ENCODE measurements at places on chromosomes 5 and 9.
A peak's percentile ranks its signal among the peaks of the same experiment; 100 is the strongest.

- no peak for DNase-seq
Measured at GRCh38 chr5:90916947-90917800, 358.6 kb downstream of the ADGRV1 start.

DNA sequence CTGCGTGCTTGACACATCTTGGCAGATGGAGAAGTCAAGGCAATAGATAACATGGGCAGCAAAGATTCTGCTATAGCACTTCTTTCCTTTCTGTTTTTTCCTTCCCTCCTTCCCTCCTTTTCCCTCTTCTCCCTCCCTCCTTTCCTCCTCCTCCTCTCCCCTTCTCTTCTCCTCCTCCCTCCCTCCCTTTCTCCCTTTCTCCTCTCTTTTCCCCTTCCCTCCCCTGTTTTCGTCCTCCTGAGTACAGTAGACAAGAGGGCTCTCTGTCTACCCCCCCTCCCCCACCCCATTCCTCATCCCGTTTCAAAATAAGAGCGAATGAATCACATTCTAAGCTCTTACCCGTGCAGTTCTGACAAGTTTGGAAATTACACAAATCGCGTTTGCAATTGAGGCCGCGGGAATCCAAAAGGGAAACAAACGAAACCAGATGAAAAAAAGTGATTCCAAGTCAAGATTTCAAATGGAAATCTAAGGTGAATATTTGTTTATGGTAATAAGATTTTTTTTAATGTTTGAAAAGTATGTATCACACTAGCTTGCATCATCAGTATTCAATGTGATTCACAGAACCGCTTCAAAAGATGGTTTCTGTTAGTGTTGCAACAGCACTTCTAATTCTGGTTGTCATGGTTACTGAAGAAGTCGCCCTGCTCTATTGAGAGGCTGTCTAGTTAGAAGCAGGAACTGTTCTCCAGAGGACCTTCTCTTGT lies 1.3 kb downstream of the NIM1K start:
- peak; percentile 90 for DNase-seq

DNA sequence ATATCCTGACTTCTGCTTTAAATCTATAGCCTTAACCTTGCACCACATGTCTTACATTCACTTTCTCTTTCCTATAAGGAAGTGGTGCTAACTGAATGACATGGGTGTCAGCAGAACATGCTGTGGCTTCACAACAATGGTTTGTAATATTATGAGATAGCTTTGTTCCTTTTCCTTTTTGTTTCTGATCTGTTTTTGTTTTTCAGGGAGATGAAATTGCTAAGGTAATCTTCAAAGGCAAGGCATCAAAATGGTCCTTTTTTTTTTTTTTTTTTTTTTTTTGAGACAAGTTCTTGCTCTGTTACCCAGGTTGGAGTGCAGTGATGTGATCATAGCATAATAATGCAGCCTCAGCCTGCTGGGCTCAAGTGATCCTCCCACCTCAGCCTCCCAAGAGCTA lies 53.6 kb upstream of the RANBP6 start:
- DNase-seq: no peak

- peak; percentile 92 for DNase-seq
Measured at GRCh38 chr9:83538172-83538889, at the start of gene FRMD3. Gene FRMD3 (minus strand): TSS chr9:83538401. CDS start chr9:83538231, 170 bp downstream.

DNA sequence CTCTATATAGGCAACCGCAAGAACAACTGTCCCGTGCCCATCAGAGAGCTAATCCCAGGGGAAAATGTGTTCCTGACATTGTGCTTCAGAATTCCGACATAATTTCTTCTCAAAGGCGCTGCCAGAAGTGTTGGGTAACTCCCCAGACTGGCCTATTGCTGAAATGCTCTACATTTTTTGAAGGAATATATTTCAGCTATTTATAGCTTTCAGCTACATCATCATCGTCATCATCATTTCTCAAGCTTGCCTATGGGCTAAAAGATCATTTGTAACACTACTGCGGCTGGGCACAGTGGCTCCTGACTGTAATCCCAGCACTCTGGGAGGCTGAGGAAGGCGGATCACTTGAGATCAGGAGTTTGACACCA lies 49.7 kb downstream of the MYO10 start:
- no peak for DNase-seq

GRCh38 chr9:127860260-127860659 lies 5.8 kb upstream of the ENG start:
- DNase-seq: no peak

DNA sequence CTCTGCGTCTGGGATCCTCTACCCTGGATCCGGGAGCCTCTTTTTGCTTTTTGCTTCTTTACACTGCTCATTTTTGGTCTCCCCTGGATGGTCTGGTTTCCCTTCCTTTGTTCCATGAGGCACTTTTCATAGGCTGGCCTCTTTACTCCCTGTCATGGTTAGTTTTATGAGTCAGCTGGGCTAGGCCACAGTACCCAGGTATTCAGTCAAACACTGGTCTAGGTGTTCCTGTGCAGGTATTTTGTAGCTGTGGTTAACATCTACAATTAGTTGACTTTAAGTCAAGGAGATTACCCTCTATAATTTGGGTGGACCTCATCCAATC lies 17.5 kb downstream of the ANKRD33B start:
- no peak for DNase-seq

GRCh38 chr9:136858844-136859757 lies 7.0 kb downstream of the MAMDC4 start:
- DNase-seq: peak; percentile 87

GRCh38 chr9:73640971-73641370 lies 489.3 kb downstream of the ANXA1 start:
- DNase-seq: no peak

DNA sequence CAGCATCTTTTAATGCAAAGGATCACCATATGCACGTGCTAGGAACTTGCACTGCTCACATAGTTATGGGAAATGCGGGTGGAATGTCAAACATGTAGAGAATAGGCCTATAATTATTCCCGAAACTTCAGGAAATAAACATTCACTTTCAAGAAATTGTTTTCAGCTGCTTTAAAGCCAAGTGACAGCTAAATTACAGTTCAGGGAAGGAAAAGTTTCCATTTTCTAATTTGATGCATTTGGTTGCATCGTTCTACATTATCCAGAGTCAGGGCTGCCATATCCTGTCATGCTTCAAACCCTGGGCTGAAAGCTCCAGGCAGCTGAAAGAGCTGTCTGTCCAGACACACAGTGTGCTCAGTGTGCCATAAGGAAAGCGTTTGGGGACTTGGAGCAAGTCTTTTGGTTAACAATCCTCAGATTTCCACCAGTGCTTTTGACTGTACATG lies 518.1 kb downstream of the CSNK1G3 start:
- peak; percentile 17 for DNase-seq

DNA sequence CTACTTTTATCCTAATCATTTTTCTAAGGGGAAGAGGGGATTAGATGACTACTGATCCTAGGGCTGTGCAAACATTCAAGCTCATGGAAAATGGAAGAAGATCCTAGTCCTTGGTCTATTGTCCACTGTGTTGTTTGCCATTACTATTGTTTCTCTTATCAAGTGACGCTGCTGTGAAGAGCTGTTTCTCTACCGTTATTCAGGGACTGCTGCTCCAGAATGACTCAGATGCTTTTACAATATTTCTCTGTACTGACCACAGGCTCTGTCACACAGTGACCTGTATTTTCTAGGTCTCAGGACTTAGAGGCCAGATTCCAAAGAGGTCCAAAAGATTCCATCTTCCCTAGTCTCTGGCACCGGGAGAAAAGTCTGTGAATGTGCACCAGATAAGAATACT lies 159.5 kb upstream of the CHD1 start:
- DNase-seq: peak; percentile 29

DNA sequence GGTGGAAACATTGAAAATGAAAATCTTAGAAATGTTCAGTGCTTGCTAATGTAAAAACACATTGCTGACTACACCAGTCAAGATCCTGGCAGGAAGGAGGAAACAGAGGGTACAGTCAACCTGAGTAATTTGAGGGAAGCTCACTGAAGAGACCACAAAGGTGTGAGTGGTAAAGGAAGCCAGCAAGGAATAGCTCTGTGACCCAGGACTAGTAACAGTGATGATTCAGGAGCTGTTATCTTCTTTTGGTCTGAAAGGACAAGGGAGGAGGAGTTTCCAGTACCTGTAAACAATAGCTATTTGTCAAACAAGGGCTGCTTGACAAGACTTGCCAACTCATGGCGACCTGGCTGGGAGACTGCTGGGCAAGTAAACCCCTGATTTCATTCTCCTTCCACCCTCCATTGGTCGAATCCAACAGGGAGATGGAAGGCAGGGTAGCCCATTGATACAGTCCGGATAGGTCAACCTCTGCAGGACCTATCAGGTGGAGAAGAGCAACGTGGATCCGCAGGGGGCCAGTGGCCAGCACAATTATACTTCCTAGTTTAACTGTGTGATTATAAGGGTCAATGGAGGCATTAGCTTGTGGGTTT lies 68.1 kb downstream of the MAMDC2 start:
- DNase-seq: no peak

DNA sequence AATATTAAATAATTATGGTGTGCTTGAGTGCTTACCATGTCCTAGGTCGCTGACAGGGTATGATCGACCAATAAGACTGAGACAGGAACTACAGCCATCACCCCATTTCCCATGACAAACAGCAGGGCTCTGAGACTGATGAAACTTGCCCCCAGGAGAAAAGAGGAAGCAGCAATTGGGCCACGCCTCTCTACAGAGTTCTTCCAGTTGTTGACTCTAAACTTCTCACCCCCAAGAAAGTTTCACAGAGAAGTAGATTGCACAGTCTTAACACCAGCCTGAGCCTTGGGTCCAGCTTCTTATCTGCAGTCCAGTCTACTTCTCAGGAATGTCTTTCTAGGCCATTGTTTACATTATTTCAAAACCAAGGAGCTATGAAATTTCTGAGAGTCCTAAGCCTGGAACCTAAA lies 182.2 kb upstream of the ANKRD55 start:
- peak; percentile 23 for DNase-seq

GRCh38 chr9:84123648-84124406 lies 143.2 kb downstream of the RMI1 start:
- DNase-seq: no peak

DNA sequence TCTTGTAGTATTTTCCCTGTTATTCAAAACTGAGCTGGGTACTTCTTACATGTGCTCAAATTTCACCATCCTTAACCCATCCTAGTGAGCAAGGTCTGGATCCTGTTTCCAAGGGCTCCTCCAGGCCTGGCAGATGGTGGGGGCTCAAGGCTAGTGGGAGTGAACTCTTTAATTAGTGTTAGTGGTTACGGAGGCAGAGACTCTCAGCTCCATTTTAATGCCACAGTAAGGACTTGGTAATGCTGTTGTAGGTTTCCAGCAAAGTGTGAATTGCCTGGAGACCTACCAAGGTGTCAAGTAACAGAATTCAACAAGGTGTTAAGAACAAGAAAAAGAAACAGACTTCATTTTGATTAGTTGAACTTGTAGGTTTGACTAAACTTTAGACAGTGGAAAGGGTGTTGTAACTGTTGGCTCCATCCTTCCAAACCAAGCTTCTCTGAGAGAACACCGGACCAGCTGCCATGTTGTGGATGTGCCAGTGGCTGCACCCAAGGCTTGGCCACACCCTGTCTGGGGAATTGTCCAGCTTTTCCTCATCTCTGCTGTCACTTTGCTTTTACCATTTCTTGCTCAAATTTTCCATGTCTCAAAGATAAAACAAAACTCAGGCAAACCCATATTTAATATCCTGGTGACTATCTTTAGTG lies 98.7 kb downstream of the ADCY2 start:
- no peak for DNase-seq

DNA sequence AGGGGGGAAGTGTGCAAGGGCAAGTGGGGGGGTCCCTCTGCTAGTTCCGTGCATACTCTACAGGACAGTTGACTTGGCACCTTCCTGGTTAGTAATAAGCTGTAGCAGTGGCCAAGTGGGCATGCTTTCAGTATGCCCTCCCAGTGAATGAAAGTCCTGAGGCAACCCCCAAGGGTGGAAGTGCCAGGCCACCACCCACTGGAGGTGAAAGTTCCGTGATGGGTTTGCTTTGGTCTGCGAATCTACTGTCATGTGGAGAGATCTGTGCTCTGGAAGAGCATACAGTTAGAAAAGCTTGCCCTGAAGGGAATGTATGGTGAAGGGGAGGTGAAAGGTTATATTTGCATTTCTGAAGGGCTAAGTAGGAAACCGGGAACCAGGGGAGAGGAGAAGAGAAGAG lies 10.3 kb downstream of the FXN start:
- no peak for DNase-seq

DNA sequence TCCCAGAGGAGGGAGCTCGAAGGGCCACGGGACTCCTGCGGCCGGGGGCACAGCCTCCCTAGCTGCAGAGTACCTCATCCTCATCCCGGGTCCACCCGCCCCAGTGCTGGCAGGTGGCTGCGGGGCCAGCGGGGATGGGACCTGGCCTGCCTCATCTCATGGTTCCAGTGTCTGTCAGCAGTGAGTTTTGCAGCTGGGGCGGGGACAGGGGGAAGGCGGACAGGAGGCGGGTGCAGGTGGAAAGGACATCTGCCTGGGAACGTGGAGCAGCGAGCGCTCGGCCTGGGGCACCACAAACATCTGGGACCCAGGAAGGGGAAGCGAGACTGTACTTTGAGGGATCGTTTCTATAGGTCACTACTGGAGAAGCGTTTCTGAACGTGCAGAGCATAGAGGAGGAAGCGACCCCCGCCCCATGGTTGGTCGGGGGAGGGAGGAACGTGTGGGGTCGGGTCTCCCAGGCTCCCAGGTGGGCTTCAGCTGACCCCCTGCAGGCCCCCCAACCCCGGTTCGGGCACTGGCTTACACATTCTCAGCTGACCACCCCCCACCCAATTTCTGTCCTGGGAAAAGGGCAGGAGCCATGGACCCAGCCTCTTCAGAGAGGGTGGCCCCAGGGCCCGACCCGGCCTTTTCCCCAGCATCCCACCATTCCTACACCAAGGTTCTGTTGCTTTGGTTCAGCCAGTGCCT lies 56.5 kb upstream of the NOTCH1 start:
- DNase-seq: no peak

DNA sequence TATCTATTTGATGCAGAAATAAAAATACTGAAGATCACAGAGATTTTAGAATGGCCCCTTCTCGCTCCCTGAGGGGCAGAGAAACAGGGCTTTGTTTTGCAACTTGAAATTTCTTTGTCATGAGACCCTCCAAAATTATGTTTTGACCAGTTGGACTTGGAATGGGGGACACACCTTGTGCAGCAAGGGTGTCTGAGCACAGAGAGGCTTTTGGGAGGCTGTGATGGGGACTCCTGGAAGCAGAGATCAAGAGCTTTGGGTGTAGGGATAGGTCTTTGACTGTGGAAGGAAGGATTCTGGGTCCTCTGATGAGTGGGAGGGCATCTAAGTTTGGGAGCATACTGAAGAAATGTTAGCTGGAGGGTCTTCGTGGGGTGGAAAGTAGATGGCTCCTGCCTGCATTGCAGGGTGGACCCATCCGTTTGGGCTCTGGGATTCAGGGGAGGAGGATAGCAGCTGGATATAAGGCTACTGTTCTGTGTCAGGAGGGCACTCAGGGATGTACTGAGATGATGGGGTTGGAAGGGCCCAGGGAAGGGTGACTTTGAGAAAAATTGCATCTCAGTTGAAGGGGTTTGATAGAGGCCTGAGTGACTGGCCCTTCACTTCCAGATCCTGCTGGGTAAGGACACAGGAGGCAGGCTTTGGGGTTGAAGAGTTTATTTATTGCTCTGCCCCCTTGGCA lies 1.8 kb upstream of the MYORG start:
- DNase-seq: no peak
